Cortex of kidney (tissue), 1 donor: ENCODE measurements at places on chromosomes 12 and 14.

DNA sequence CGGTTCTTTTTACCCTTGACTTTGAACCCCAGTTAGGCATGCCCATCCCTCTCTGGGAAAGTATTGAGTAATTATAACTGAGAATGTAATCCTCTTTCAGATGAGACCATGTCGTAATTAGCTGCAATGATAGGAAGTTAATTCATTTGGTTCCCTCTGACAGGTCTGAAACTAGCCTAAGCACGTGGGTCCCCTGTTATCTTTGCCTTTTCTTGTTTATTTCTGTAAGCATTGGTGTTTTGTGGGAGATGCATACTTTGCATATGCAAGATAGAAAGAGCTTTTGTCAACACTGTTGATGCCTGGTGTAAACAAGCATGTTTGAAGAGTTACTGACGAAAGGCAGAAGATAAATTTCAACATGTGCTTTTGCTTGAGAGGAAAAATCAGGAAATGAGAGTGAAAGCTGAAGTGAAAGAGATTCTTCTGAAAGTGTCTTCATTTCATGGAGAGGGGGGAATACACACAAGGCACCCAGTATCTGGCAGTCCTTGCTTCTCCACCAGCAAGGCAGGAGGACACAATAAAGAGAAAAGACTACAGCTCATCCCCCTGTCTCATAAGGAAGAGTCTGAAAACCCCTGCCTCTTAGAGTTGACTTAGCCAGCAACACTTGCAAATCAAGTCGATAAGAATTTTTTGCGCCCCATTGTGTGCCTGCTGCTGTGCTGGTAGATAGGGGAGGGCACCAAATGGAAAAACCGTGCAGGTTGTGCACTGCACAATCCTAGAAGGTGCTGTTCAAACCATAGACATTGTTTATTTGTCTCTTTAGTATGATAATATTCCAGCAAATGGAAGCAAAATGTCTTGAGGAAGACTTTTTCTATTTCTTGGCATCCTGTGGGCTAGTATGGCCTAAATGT lies 77.8 kb downstream of the SLC24A4 start:
- no peak for DNase-seq

DNA sequence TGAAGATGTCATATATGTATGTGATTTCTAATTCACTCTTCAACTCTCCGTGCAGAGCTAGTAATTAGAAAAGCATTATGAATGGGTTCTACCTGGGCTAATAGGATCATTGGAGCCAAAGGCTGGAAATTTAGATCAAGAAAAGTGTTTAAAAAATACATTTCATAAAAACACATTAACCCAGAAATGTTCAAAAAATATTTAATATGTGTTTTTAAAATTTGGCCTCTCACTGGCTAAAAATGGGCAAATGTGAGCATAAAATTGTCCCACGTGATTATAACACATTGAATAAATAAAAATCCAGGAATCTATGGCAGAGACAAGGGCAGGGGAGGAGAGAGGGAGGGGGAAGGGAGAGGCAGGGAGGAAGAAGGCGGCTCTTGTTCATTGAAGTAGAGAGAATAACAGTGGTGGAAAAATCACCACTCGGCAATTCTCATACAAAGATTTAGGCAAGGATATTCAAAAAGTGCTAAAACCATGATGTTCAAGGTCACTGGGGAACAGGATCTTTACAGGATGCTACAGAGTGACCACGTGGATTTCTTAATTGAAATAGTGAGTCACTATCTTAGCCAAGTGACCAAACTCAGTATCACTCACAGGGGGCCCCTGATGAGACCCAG lies 38.8 kb downstream of the FBXO21 start:
- no peak for DNase-seq

GRCh38 chr14:92922883-92923743 lies at the start of gene CHGA:
Gene CHGA, plus strand, starts transcription at chr14:92923150. Its CDS starts 210 bp downstream, at chr14:92923360.
- DNase-seq, result no peak

DNA sequence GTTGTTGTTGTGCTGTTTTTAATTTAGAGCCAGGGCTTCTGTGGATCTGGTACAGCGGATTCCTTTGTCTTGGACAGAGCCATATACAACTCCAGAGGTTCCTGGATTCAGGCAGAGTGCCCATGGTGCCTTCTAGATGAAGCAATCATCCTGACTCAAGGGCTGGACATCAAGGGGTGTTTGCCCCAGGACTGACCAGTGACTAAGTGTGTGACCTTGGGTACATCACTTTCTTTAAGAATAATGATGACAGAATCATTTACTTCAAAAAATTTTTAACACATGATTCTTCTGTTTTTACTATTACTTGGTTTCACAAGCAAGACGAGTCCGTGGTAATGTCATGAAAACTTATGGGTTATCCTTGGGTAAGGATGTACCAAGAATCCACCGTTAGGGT lies 397.3 kb downstream of the ZFP36L1 start:
- DNase-seq, result no peak

GRCh38 chr14:58098507-58098906 lies 53.5 kb downstream of the ARMH4 start:
- no peak for DNase-seq

GRCh38 chr12:11015775-11016430 lies 6.5 kb downstream of the TAS2R19 start:
- no peak for DNase-seq

DNA sequence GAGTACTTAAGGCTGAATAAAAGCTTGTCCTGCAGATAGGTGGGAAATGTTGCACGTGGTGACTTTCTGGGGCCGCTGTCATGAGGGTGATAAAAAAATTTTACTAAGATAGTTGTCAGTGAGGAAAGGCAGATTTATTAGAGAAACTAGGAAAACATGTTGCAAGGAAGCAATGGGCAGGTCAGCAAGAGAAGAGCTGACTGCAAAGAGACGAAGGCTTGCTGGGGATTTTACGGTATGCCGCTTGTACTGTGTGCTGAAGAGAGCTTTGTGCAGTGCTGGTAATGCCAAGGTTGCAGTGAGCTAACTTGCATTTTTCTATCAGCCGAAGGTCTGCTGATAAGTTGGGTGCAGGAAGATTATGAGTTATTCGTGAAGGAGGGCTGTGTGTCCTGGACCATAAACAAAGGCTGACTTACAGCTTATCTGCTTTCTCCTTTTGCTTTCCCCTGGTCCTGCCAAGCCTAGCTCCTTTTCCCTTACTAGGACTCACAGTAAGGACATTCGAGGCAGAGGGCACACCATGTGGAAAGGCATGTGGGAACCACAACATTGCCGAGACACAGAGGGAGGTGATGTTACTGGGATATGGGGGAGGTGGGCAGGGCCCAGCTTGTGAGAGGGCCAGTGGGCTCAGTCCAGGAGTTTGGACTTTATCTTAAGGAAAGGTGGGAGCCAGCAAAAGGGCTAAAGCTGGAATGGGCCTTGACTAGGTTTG lies 7.4 kb upstream of the CCDC88C start:
- DNase-seq, result no peak

DNA sequence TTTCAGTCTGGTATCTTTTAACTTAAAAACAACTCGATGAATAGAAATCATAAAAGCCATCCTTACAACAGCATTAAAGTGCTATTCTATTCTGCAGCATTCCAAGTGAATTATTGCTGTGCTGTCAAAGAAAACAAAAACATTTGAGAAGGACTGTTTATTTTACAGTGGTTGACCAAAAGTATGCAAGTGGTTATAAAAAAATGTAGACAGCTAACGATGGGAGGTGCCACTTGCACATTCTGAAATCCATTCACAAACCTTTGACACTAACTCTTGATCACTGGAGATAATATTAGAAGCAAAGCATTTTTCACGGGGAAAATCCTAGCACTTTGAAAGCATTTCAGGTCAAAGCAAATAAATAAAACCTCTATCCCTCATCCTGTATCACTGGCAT lies 55.6 kb downstream of the HMGA2 start:
- DNase-seq, result no peak

GRCh38 chr12:40054555-40055227 lies 51.2 kb downstream of the SLC2A13 start:
- no peak for DNase-seq

DNA sequence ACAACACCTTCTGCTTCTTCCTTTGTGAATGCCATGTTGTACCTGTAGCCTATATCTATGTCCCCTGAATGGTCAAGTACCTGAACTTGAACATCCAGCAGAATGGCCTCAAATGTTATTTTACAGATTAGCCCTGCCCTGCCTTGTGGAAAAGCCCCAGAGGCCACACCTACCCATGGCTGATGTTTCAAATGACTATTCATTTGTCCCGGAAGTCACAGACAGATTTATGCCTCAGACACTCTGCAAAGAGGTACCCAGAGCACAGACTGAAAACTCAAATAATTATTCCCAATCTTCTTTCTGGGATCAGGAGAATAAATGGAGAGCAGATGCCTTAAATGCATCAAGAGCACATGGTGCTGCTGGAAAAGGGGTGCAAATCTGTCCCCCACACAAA lies 13.0 kb upstream of the DPF3 start:
- no peak for DNase-seq

- DNase-seq, result no peak
Measured at GRCh38 chr14:31078766-31079165, 52.6 kb upstream of the STRN3 start.

GRCh38 chr12:101077791-101078528 lies 132.1 kb downstream of the SLC5A8 start:
- DNase-seq, result no peak

DNA sequence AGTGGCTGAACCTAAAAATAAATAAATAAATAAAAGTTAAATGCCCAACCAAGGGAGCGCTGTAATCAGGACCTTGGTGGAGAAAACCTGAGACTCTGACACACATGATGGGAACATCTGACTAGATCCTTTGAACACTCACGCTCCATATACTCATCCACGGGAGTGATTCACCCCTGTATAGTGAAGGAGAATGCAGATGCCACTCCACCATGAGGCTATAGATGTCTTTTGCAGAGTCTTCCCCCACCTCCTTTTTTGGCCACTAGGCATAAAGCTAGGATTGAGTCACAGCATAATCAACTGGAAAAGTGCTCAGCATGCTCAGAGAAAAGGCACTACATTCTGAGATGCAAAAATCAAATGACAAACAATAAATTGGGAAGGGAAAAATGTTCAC lies 19.0 kb downstream of the ADAM20 start:
- no peak for DNase-seq

DNA sequence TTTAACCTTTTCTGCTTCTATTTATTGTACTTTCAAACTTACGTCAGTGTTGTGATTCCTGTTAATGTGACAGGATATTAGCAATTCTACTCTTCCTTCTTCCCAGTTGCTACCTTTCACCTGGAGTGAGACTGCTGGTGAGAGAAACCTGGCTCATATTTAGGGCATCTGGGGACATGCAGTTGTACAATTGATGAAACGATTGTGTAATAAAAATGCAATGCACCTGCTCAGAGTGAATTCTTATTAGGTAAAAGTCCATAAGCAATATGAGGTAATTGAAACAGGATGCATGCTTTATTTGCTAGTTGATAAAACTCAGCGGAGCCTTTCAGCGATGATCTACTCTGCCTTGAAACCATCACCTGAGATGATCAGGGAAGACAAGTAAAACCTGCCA lies 116.1 kb upstream of the FBXO33 start:
- no peak for DNase-seq

GRCh38 chr12:8058506-8058905 lies 7.7 kb downstream of the C3AR1 start:
- DNase-seq, result no peak

DNA sequence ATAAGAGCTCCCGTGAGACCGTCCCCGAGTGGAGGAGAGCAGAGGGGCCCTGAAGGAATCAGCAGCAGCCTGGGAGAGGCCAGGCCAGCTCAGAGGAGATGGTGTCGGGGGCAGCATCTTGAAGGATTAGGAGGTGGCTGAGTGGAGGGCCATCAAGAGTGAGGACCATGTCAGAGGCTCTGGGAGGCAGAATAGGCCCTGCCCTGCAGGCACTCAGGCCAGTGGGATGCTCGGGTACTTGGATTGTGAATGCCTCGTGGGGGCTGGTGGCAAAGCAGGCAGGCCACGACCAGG lies 47.7 kb downstream of the IL31 start:
- DNase-seq, result no peak

DNA sequence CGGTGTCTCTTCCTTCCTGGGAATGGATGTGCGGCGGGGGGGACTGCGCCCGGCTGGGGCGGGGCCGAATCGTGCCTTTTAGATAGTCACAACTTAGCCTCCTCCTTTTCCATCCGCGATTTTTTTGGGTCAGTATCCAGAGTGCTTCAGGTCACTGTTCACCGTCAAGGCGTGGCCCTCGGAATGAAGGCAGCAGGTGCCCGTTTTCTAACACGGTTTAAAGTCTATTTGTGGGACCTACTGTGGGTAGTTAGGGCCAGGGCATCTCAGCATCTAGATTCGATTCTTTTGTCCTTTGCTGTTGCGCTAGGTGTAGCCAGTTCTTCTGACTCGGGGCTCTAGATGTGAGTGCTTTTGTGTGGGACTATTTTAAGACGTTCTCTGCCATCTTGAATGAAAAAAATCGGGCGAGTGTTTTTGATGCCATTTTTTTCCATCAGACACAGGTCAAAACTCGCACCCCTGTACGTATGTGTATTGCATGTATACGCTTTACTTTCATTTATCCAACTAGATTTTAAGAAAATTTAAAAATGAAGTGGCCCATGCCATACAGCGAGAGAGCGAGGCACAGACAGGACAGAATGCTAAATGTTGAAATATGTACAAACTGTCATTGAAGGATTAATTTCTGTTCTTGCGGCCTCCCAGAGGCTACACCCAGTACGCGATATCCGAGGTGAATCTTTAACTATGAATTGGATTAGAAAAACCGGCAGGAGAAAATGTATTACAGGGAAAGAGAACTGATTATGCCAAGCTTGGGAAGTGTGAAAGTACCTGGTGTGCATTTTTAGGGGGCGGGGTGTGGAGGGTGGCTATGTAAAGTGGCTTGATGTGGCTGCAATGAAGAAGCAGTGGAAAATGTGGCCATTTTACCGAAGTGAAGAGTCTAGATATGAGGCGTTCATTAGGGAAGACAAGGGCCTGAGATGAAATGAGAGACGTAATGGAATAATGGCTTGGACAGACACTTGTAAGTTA lies 835 bp downstream of the VEZT start:
- DNase-seq, result no peak

DNA sequence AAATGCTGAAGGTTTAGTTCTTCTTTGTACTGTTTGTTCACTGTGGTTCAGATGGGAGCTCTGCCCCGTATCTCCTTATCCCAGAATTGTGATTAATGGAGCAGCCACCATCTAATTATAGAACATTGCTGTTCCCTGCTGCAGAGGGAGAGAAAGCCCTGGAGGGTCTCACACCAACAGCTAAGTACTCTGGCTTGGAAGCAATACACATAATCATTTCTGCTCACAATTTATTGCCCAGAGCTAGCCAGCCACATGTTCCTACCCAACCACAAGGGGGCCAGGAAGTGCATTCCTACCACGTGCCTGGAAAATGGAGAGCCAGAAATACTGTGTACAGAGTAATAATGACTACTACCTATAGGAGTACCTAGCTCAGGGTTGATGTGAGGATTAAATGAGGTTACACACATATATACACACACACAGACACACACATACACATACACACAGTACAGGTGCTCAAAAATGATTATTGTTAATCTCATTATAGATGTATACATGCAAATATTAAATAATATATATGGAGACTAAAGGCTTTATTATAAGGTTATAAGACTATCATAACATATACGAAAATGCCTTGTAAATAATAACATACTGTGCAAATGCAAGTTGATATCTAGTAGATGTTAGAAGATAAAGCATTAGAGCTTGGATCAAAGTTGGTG lies 22.3 kb downstream of the MSRB3 start:
- no peak for DNase-seq

- no peak for DNase-seq
Measured at GRCh38 chr14:27242874-27243273, 645.0 kb upstream of the NOVA1 start.

GRCh38 chr14:25518364-25518763 lies 468.4 kb upstream of the STXBP6 start:
- DNase-seq, result no peak
